ENCODE measurements at places on chromosomes 4 and X. TPM values are rescaled to one million over a fixed set of nuclear protein-coding genes. Genes with fewer than 3 reads are reported as not detected.

- no peak for DNase-seq
Observed at GRCh38 chr4:107247738-107248137, 211.6 kb upstream of the DKK2 start.

The DIPK2B gene
- total RNA-seq: 5.0 TPM

The FOXR2 gene
- not detected for total RNA-seq

The SULT1B1 gene
- 0.64 TPM for total RNA-seq

- DNase-seq: no peak
Observed at GRCh38 chr4:113531572-113531971, 230.0 kb downstream of the CAMK2D start.

The LRAT gene
- 1.6 TPM for total RNA-seq

The CXCL3 gene
- 0.54 TPM for total RNA-seq

DNA sequence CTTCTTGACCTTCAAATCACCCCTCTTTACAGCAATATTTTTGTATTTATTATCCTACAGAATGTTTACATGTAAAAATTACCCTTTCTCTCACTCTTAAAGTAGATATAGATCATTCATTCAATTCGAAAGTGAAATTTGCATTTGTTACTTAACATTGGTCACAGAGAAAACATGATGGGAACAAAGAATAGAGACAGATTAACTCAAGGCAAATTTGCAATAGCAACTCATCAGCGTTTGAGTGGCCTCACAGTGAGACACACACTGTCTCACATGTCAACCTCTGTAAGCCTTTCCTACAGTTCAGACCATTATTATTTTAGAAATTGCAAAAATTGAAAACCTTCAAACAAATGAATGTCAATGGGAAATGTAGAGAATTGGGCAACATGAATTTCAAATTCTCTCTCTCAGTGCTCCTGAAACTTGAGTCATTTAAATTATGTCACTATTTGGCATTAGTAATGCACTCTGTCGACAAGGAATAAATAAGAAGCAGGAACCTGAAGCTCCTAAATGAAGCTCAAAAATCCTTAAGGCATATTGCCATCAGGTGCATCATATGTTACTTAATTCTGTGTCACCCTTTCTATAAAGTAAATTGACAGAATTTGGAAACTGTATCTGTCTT, 148.3 kb upstream of the ANXA10 start:
- DNase-seq: no peak

- no peak for DNase-seq
Observed at GRCh38 chr4:15344041-15344440, 83.8 kb upstream of the C1QTNF7 start.

The KIAA1210 gene
- total RNA-seq: 0.36 TPM

- DNase-seq: no peak
Observed at GRCh38 chrX:110442635-110443034, 84.0 kb downstream of the RTL9 start.

DNA sequence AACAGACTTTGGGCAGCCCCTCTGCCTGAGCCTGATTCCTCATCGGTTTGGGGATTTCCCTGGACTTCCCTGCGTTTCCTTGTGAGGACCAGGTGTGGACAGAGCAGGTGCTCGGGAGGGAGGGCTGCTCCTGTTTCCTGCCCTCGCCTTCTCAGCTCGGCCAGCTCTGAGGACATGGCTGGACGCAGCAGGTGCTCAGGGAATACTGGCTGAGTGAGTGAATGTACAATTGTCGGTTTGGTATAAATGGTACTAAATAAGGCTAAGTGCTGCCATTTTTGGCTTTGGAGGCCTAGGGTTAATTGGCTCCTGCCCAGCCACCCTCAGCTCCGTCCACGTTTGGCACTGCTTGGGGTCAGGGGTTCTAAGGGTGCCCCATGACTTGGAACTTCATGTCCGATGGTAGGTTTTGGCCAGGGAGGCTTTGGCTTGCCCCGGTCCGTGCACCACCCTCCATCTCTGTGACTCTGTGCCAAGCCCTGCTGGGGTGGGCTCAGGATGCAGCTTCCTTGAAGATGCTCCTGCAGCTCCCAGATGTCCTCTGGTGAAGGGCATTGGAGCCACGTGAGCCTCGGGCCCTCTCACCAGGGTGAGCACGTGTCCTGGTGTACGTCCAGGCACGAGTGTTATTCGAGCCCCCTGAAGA, 45.0 kb upstream of the NKX1-1 start:
- DNase-seq: no peak

The NDST4 gene
- total RNA-seq: 16.9 TPM

- DNase-seq: no peak
Observed at GRCh38 chr4:54929459-54929858, 195.9 kb downstream of the KDR start.

DNA sequence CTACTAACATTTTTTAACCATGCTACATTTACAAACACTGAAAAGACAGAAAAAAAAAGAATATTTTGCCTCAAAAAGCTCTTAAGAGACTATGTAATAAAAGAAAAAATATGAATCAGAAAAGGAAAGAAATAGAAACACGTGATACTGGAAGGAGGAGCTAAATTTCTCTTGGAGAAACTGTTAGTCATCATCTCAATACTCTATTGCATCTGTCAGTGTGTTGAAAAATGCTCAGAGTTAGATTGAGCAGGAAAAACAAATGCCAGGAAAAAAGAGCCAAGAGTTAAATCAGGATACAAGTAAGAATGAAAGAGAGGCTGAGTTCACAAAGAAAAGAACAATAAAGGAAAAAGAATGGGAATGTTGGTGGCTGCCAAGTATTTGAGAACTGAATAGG, 2.6 kb downstream of the RAB28 start:
- no peak for DNase-seq

The GUCY1B1 gene
- total RNA-seq: 30.3 TPM

DNA sequence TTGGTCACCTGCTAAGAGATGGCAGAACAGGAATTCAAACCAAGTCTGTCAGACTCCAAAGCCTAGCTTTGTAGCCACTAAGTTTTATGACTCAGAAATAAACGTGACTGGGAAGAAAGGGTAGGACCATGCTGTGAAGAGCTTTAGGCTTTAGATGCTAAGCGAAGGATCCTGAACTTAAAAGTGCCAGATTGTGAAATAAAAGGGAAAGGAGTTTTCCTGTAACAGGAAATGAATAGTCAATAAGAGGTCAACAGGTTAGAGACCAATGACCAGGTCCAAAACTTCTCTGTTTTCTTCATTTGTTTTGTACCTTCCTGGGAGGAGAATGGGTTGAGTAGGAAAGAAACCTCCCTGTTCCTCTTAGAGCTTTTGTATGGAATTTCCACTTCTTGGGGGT, 98.8 kb upstream of the EOLA2 start:
- DNase-seq: no peak

The EMCN gene
- 5.2 TPM for total RNA-seq

- no peak for DNase-seq
Observed at GRCh38 chr4:6938647-6939271, 29.1 kb downstream of the TBC1D14 start.

DNA sequence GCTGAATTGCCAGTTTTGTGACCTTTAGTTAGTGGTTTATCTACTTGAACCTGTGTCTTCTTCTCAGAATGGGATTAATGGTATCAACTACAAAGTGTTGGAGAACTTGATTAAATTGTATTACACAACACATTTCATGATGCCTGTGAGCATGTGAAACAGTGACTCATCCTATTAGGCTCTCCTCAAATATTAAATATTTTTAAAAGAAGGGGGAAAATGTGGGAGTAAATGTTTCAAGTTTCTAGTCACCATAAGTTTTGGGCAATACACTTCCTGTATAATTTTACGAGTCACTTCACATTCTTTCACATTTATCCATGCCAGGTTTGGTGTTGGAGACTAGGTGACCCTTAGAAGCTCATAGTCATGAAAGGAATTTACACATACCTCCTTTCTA, 147.0 kb downstream of the HS3ST1 start:
- no peak for DNase-seq

- DNase-seq: no peak
Observed at GRCh38 chr4:51930557-51930956, 87.6 kb downstream of the DCUN1D4 start.

- no peak for DNase-seq
Observed at GRCh38 chr4:151678048-151678872, 82.5 kb downstream of the GATB start.

DNA sequence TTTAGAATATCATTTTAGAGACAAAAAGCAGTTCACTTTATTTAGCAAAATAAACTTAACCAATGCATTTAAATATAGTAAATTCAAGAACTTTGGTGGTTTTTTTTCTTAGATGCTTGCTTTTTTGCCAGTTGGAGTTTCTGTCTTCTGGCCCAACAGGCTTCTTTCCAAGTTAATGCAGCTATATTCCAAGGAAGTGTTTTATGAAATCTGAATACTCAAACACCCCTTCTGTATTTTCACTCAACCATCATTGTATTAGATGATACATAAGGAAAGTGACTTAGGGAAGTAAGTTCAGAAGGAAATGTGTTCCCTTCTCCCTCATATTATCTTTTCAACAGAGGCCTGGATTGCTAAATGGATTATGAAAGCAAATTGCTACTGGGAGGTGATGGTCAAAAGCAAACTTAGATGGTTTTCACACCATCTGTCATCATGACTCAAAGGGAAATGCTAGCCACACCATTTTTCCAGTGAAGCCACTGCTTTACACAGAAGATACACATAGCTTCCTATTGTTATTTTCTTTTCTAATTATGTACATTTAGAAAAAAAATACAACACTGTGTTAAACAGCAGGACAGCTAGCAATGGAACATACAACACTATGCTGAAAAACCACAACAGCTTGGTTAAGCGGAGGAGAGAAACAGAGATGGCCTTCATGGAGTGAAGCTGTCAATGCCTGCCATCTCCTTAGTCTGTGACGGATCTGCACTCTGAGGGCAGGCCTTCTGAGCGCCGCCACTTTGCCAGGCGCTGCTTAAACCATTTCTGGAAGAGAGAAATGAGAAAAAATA, 32.9 kb downstream of the HOPX start:
- DNase-seq: no peak

- DNase-seq: no peak
Observed at GRCh38 chr4:76300012-76300411, 6.5 kb upstream of the STBD1 start.

- DNase-seq: no peak
Observed at GRCh38 chr4:76703676-76704075, 194.3 kb downstream of the SOWAHB start.

The TRO gene
- 78.4 TPM for total RNA-seq

GRCh38 chr4:53900271-53900649, 164.1 kb downstream of the CHIC2 start:
- DNase-seq: no peak

- DNase-seq: no peak
Observed at GRCh38 chr4:155085843-155086530, 122.4 kb upstream of the NPY2R start.

DNA sequence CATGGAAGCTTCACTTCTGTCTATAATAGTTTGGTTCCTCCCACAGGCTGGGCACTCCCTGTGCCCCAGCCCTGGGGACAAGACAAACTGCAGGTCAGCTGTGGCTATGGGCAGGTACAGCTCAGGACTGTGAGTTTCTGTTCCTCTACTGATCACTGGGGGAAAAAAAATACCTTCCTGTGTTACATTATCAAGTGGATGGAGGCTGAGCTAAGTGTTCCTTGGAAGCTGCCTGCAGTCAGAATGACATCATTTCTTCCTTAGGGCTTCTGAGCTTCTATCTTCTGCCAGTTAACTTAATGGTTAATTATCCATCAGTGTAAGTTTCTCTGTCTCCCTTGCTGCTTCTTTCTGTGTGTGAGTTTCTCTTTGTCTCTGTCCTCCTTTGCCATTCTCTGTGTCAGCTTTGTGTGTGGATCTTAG, 4.6 kb downstream of the RAB33A start:
- DNase-seq: no peak

The PCDH19 gene
- total RNA-seq: 17.4 TPM

GRCh38 chrX:47877327-47877726, 40.6 kb downstream of the ZNF81 start:
- no peak for DNase-seq

- DNase-seq: no peak
Observed at GRCh38 chrX:43707812-43708548, 51.9 kb downstream of the MAOA start.

The DACH2 gene
- 7.3 TPM for total RNA-seq

The PUDP gene
- total RNA-seq: 10.1 TPM

The GPR173 gene
- 21.7 TPM for total RNA-seq

DNA sequence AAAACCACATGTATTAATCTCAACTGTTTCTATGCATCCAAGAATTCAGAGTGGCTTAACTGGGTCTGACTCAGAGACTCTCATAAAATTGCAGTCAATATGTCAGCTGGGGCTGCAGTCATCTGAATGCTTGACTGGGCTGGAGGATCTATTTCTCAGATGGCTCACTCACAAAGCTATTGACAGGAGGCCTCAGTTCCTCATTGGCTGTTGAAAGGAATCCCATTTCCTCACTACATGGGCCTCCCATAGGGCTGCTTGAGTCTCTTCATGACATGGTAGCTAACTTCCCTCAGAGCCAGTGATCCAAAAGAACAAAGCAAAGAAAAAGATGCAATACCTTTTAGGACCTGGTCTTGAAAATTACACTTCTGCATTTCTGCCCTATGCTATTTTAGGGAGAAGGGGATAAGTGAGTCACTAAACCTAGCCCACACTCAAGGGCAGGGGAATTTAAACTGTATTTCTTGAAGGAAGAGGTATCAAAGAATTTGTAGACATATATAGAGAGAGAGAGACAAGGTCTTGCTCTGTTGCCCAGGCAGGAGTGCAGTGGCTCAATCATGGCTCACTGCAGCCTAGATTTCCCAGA, 9.8 kb downstream of the SCFD2 start:
- no peak for DNase-seq

DNA sequence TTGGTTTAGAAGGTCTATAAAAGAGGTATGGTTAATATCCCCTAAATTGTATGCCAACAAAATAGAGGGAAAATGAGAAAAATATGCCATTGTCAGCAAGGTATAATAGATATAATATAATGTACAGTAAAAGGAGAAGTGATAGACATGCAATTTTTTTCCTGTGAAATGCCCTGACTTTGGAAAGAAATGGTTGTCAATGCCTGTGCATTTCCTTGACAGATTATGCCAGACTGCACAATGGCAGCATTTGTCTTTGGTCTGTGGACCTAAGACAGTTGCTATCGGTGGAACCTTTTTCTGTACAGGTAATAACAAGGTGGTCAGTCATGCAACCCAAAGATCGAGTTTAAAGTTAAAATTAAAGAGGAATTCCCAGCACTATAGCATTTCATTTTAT, 301.7 kb downstream of the CFAP299 start:
- no peak for DNase-seq

GRCh38 chr4:33714971-33715370, 2529.3 kb downstream of the ARAP2 start:
- no peak for DNase-seq

DNA sequence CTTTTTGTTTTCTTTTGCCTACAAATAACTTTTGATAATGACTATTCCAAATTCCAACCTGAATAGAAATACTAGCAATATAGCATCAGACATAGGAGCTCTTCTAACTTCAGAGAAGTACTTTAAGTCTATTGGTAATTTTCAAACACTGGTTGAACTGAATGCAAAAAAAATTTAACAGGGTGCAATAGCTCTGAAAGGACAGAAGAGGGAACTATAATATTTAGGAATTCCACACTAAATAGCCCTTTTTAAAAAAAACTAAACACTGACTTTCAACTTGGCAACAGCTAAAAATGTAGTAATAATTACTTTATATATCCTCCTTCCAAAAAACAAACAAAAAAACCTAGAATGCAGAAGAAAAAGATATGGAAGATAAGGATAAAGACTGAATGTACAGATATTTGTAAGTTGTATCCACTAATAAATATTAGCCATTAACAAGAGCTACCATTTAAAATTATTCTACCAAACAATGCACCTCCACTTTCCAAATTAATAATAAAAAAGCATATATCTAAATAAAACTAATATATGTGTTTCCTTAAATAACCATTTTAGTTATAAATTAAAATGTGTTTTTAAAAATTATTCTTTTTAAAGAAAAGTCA, 81.4 kb downstream of the FBXW7 start:
- peak; percentile 6 for DNase-seq
